B cell (primary cell): ENCODE measurements at places on chromosomes 7 and 10. TPM values are rescaled to one million over a fixed set of nuclear protein-coding genes. Genes with fewer than 3 reads are reported as not detected.

Gene NPSR1
- polyA plus RNA-seq = not detected in 2 replicates

Gene NYAP1
- 0.06 TPM in 1 of 2 replicates, not detected in the other for polyA plus RNA-seq

Gene ZNF804B
- not detected in 2 replicates for polyA plus RNA-seq

Gene LIPM
- polyA plus RNA-seq = not detected in 2 replicates

Gene HSPB1
- polyA plus RNA-seq = 343 and 441 TPM in 2 replicates

Gene RBM33
- 33.5 and 42.3 TPM in 2 replicates for polyA plus RNA-seq

Gene ASB13
- polyA plus RNA-seq = 2.5 and 3.1 TPM in 2 replicates

Gene ICA1
- polyA plus RNA-seq = 0.03 and 0.30 TPM in 2 replicates

Gene TAS2R5
- 1.3 and 2.6 TPM in 2 replicates for polyA plus RNA-seq

Gene CYP3A7
- polyA plus RNA-seq = not detected in 2 replicates

DNA sequence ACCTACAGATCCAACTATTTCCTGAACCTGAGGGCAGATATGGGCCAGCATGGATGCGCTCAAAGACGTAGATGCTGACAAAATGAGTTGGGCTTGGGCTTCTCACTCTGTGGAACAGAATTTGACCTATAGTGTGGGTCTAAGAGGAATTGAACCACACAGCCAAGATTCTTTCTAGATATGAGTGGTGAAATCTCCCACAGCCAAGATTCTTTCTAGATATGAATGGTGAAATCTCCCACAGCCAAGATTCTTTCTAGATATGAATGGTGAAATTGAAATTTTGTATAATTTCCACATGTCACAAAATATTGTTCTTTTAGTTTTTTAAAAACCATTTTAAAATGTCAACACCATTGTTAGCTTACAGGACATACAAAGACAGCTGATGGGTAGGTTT lies 215.4 kb upstream of the LRGUK start:
- H3K4me1 ChIP-seq = no peaks in the 10 kb centered on the region
- no peak overlapping the region for H3K27ac ChIP-seq
- no peak for DNase-seq

DNA sequence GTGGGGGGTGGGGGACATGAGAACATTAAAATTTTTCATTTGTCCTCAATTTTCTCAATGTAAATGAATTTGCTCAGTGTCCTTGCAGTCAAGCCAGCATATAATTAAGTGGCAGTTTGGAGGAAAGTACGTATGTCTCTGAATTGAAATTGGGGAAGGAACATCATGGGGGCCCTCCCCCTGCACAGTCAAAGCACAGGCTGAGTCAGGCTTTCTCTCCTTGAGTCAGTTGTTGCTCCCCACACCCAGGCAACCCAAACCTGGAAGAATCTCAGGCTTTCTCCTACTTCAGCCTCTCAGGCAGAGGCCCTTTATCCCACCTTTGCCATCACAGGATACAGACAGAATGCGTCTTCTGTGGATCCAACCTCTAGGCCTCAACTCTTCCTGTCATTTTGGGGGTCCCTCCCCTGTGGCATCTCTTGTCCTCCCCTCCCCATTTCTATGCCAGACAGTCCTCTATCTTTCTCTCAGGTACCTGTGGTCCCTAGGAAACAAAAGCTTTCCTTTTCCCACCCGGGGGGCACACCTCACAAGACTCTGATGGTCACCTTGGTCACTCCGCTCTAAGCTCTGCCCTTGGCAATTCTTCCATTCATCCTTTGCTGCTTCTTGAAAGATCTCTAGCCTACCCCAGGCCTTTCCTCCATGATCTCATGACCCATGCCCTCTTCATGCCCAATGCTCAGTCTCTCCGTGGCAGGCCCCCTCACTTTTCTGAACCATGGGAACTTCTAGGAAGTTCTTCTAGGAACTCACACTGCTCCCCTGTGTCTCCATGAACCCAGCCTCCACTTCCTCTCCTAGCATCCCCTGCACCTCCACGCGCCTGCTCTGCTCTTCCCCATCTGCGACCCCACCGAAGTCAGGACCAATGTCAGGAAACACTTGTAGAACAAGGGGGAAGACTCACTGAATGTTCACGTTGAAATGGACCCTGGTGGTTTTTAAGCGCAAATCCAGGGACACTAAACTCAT lies 40.4 kb downstream of the CREB3L2 start:
- no peak for DNase-seq
- no peak overlapping the region for H3K4me3 ChIP-seq
- peaks cover 7% of the 10 kb centered on the region for H3K4me1 ChIP-seq
- no peaks in the 10 kb centered on the region for H3K27me3 ChIP-seq
- H3K27ac ChIP-seq = no peak overlapping the region

DNA sequence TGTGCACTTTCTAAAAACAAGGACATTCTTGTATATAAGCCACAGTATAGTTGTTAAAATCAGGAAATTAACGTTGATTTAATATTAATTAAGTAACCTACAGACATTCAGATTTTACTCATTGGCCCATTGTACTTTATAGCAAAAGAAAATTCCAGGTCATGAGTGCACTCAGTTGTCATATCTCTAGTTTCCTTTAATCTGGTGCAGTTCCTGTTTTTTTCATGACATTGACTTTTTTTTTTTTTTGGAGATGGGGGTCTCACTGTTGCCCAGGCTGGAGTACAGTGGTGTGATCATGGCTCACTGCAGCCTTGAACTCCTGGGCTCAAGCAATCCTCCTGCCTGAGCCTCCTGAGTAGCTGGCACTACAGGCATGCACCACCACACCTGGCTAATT lies 24.1 kb downstream of the R3HCC1L start:
- H3K36me3 ChIP-seq = peaks cover 14% of the 10 kb centered on the region
- H3K27me3 ChIP-seq = no peaks in the 10 kb centered on the region
- H3K27ac ChIP-seq = no peak overlapping the region
- H3K4me1 ChIP-seq = no peaks in the 10 kb centered on the region

DNA sequence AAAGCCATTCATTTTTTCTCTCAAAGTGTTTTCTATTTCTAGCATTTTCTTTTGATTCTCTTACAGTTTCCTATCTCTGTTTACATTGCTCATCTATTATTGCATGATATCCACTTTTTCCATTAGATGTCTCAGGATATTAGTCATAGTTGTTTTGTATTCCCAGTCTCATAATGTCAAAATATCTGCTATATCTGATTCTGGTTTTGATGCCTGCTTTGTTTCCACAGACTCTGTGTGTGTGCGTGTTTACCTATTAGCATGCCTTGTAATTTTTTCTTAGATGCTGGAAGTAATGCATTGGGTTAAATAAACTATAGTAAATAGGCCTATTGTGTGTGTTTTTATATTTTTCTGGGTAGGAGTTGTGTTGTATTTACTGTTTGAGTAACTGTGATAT lies 1126.3 kb downstream of the SORCS1 start:
- no peak overlapping the region for H3K27ac ChIP-seq
- H3K27me3 ChIP-seq = no peaks in the 10 kb centered on the region
- no peaks in the 10 kb centered on the region for H3K4me1 ChIP-seq
- H3K36me3 ChIP-seq = no peaks in the 10 kb centered on the region
- no peak overlapping the region for H3K4me3 ChIP-seq

- no peak overlapping the region for H3K4me3 ChIP-seq
- H3K4me1 ChIP-seq = no peaks in the 10 kb centered on the region
- DNase-seq = no peak
- no peaks in the 10 kb centered on the region for H3K27me3 ChIP-seq
These were observed 100.1 kb downstream of the CYTH3 start for GRCh38 chr7:6172224-6172909.

DNA sequence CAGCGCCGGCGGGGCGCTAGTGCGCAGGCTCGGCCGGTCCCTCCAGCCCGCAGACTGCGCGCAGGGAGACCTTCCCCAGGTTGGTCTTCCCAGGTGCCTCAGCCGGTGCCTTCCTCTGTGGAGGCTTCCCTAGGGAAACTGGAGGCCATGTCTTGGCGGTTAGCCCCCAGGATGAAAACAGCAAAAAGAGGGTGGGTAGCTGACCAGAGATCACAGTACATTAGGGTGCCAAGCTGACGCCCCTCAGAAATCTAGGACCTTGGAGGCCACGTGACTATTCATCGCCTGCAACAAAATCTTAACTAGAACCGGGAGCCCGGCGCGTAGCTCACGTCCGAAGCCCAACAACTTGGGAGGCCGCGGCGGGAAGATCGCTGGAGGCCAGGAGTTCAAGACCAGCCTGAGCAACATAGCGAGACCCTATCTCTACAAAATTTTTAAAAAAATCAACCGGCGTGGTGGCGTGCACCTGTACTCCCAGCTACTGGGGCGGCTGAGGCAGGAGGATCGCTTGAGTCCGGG lies 327 bp upstream of the FIS1 start:
- no peak for DNase-seq
- H3K4me3 ChIP-seq = peak overlapping the region; percentile 99
- no peaks in the 10 kb centered on the region for H3K36me3 ChIP-seq

- no peak overlapping the region for H3K27ac ChIP-seq
- H3K27me3 ChIP-seq = no peaks in the 10 kb centered on the region
- DNase-seq = no peak
- no peaks in the 10 kb centered on the region for H3K4me1 ChIP-seq
These were observed 192.4 kb upstream of the SH2B2 start for GRCh38 chr7:102094316-102094650.

- no peaks in the 10 kb centered on the region for H3K27me3 ChIP-seq
- DNase-seq = no peak
- H3K27ac ChIP-seq = no peak overlapping the region
- no peaks in the 10 kb centered on the region for H3K36me3 ChIP-seq
These were observed 35.4 kb upstream of the FXYD4 start for GRCh38 chr10:43336061-43336460.

DNA sequence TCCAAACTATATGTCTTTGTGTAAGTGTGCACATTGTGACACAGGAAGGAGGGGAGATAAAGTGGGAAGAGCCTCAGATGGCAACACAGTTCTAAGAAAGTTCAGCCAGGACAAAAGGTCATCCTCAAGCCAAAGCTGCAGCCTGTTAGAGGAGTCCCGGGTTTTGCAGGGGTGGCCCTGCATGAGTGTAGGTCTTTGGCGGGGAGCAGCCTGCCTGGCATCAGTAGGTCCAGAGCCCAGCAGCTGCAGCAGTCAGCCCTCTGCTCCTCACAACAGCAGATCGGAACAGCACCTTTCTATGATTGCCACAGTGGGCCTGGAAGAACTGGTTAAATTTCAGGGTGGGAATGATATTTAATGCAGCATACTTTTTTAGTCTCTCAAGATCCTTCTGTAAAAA lies 13.5 kb upstream of the VDAC2 start:
- H3K27me3 ChIP-seq = no peaks in the 10 kb centered on the region
- no peak overlapping the region for H3K4me3 ChIP-seq
- peaks cover 2% of the 10 kb centered on the region for H3K36me3 ChIP-seq
- DNase-seq = no peak

DNA sequence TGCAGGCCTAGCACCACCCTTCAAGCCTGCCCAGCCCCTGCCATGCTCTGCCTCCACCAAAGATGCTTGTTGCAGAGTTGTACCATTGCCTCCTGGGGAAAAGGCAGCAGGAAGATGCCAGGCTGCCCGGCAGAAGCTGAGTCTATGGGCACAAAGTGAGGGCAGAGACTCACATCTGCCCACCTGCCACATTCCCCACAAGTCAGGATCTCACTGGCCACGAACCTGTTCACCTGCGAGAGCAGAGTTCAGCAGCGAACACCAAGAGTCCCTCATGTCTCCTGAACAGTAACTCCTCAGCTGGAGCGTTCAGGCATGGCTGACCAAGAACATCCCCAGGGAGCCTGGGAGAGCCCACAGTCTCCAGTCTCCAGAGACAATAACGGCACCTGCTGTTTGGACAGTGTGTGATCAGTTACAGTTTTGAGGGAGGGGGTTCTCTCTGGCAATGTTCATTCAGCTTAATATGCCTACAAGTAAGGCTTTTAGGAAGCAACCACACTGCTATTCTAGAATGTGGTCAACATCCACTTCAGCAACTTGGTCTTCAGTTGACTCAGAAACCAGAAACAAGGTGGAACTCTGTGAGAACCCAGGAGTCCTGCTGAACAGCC lies 78.5 kb downstream of the GRID1 start:
- no peak overlapping the region for H3K4me3 ChIP-seq
- H3K27me3 ChIP-seq = no peaks in the 10 kb centered on the region
- no peaks in the 10 kb centered on the region for H3K36me3 ChIP-seq
- no peaks in the 10 kb centered on the region for H3K4me1 ChIP-seq
- no peak overlapping the region for H3K27ac ChIP-seq

DNA sequence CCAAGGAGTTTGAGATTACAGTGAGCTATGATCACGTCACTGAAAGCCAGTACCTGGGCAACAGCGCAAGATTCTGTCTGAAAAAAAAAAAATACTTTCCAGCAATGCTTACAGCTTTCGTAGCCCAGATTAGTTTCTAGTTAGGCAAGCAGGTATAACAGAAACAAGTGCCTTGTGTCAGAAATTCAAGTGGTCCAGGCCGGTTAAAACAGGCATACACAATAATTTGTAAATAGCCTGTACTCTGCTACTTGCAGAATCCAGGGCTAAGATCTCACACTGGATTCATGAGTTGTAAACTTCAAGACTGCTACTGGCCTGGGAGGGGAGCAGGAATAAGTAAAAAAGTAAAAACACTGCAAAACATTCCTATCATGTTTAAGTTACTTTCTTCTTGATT lies 512.9 kb downstream of the IPMK start:
- no peaks in the 10 kb centered on the region for H3K36me3 ChIP-seq
- no peak overlapping the region for H3K27ac ChIP-seq
- DNase-seq = no peak
- H3K4me1 ChIP-seq = no peaks in the 10 kb centered on the region
- no peak overlapping the region for H3K4me3 ChIP-seq
- no peaks in the 10 kb centered on the region for H3K27me3 ChIP-seq

DNA sequence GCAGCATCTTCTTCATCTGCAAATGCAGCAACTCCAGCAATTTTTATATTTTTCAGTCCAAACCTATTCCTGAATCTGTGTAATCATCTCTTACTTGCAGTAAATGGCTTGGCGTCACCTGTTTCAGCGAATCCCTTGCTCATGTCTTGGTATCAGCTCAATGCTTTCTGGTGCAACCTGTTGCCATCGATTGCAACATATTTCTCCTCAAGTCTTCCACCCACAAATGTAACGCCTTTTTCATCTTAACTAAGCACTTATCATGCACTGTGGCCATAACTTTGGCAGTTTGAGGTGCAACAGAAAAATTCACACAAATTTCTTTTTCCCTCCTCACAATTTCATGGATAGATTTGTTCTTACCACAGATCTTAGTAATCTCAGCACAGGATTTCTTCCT lies 168.3 kb downstream of the HERPUD2 start:
- DNase-seq = no peak
- H3K4me3 ChIP-seq = no peak overlapping the region
- H3K36me3 ChIP-seq = no peaks in the 10 kb centered on the region
- peaks cover 10% of the 10 kb centered on the region for H3K27me3 ChIP-seq

- H3K36me3 ChIP-seq = no peaks in the 10 kb centered on the region
- H3K27me3 ChIP-seq = no peaks in the 10 kb centered on the region
- H3K4me1 ChIP-seq = no peaks in the 10 kb centered on the region
- DNase-seq = peak; percentile 25
These were observed 10.5 kb upstream of the TRIM24 start for GRCh38 chr7:138449580-138449979.

- H3K27me3 ChIP-seq = no peaks in the 10 kb centered on the region
- no peaks in the 10 kb centered on the region for H3K36me3 ChIP-seq
- H3K4me3 ChIP-seq = no peak overlapping the region
- H3K4me1 ChIP-seq = no peaks in the 10 kb centered on the region
These were observed 55.6 kb upstream of the DOCK1 start for GRCh38 chr10:126849646-126850045.

DNA sequence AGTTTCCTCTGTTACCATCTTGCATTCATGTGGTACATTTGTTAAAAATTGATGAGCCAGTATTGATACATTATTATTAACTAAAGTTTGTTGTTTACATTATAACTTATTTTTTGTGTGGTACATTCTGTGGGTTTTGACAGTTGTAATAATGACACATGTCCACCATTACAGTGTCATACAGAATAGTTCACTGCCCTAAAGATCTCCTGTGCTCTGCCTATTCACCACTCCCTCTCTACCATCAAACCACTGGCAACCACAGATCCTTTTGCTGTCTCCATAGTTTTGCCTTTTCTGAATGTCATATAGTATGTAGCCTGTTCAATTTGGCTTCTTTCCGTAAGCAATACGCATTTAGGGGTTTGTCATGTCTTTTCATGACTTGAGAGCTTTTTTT lies 156.9 kb downstream of the PHF14 start:
- DNase-seq = no peak
- no peaks in the 10 kb centered on the region for H3K27me3 ChIP-seq
- H3K27ac ChIP-seq = no peak overlapping the region
- H3K4me3 ChIP-seq = no peak overlapping the region
- no peaks in the 10 kb centered on the region for H3K36me3 ChIP-seq
